Central memory CD8-positive, alpha-beta T cell (primary cell): ENCODE measurements at places on chromosomes 2 and 18.

GRCh38 chr2:10477443-10478297, 29.5 kb upstream of the ODC1 start:
- no peak for DNase-seq

- DNase-seq: no peak
These were observed 261.1 kb upstream of the TRIB2 start for GRCh38 chr2:12455661-12456060.

- no peak for DNase-seq
These were observed 105.4 kb downstream of the ACKR3 start for GRCh38 chr2:236675051-236675450.

GRCh38 chr2:105399207-105399861, 483 bp upstream of the FHL2 start:
- no peak for DNase-seq

- DNase-seq: no peak
These were observed 235.3 kb downstream of the ZNF407 start for GRCh38 chr18:74832999-74833398.

DNA sequence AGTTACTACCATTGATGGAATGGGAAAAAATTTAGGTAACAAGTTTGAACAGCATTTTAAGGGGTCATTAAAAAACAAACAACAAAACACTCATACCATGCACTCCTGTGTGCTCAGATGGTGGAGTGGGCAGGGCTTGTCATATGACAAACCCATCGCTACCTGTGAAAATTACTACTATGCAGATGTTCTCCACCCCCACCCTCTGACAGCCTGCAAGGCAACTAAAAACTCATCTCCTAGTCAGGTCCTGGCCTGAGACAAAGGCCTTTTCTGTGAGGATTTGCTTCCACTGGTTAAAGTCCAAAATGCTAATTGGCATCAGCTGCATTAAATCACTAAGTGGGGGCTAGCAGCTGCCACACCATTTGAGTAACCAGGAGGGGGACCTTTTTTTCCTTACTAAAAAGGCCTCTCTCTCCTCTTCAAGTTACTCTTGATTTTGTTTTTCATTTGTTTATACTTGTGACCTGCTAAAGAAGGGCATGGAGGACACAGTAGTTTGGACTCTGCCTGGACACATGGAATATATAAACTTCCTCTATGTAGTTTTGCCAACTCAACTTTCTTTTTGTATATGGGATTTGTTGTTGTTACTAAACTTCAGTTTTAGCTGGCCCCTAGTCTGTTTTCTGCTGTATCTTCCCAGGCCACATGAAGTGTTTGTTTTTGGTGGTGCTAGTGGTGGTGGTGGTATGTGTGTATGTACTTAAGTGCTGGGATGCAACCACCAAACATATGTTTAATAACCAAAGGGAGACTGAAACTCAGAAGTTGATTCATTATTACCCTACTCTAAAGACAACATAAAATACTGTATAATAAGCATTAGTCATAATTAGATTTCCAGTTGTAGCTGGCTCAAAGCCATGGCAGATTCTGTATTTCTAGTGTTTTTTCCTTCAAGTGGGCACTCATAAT, 121.3 kb downstream of the MAP4K4 start:
- DNase-seq: no peak

DNA sequence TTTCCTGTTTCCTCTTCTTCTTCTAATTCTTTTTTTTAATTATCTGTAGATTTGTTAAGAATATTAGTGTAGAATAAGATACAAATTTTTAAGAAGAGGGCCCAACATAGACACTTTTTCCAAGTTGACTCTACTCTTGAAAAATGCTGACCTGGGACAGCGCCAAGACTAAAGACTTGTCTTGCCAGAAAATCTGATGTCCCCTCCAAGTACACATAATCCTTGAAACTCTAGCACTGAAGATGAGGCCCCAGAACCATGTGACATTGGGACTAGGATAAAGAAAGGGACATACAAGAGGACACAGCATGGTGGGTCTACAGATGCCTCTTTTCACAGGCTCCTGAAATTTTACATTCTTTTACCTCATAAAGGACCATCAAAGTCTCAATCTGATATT, 271.6 kb upstream of the SESTD1 start:
- no peak for DNase-seq

GRCh38 chr2:44553456-44553855, 191.7 kb downstream of the CAMKMT start:
- no peak for DNase-seq

- no peak for DNase-seq
These were observed 2.5 kb upstream of the FAP start for GRCh38 chr2:162245781-162246180.

GRCh38 chr18:5937121-5937520, 41.8 kb upstream of the TMEM200C start:
- no peak for DNase-seq

GRCh38 chr18:4510711-4511110, 55.6 kb upstream of the DLGAP1 start:
- DNase-seq: no peak

DNA sequence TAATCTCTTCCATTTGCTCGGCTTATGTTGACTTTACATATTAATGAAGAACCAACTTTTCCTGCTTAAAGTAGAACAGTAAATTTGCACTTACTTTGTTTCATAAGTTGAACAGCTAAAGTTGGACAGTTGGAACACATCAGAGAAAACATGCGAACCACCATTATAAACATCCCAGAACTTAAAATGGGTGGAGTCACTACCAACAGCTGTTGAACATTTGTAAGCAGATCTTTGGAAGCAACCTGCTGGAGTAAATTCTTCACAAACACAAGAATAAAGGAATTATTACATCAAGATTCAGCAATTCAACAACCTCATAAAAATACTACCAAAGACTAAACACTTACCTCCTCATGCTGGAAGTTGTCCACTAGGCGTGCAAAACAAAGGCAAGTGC, 96.4 kb upstream of the DNER start:
- DNase-seq: no peak

DNA sequence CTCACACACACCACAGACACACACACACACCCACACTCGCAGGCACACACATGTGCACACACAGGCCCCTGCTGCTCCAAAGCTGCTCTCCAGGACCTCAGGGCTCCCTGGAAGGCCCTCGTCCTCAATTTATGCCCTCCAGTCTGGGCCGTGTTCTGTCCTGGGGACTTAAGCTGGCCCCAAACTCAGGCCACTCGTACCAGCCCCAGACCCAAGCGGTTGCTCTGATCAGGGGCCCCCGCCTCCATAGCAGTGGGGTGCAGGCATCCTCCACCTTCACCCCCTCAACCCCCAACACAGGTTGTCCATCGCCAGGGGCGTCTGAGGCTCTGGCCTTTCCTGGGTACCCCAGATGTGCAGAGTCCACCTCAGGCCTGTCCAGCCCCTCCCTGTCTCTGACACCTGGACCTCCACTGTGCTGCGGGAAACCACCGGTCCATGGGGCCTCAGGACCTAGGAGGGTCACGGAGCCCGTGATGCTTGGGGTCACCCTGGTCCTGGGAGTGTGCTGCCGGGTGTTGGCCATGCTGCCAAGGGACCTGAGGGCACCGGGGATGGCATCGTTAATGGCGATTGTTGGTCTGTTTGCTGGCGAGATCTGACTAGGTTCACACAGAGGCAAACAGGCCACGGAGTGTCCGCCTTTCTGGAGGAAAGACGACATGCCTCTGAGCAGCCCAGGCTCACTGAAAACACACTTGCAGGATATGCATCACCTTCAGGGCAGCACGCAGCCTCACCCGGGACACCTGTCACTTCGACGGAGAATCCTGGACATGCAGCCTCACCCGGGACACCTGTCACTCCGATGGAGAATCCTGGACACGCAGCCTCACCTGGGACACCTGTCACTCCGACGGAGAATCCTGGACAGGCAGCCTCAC, 155.6 kb downstream of the NDUFA10 start:
- no peak for DNase-seq

GRCh38 chr18:10681581-10682367, 155.9 kb downstream of the NAPG start:
- no peak for DNase-seq

- DNase-seq: no peak
These were observed 27.7 kb downstream of the SMAD7 start for GRCh38 chr18:48922801-48923730.
